Fibroblast of skin of back (primary cell): ENCODE measurements at places on chromosomes 11 and 22.
A peak's percentile ranks its signal among the peaks of the same experiment; 100 is the strongest.

- no peak for DNase-seq
Measured at GRCh38 chr11:33478111-33478573, 221.0 kb downstream of the HIPK3 start.

GRCh38 chr22:39216143-39216490 lies 28.7 kb downstream of the PDGFB start:
- DNase-seq = no peak

GRCh38 chr22:17103351-17103750 lies 17.8 kb downstream of the TMEM121B start:
- DNase-seq = no peak

GRCh38 chr11:28702871-28703270 lies 594.7 kb downstream of the METTL15 start:
- no peak for DNase-seq

DNA sequence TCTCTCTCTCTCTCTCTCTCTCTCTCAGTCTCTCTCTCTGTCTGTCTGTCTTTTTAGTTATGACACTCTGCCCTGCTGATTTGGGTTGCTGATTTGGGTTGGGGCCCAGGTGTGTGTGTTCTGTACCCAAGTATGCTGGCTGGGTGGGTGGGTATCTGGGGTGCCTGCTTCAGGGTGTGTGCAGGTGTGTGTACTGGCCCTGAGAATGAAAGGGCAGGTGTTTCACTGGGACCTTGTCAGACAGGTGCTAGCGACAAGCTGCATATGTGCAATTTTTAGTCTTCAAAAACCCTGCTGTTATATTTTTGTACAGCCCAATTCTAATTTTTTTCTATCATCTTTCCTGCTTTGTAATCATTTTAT lies 943 bp downstream of the CSF2RB start:
- no peak for DNase-seq

DNA sequence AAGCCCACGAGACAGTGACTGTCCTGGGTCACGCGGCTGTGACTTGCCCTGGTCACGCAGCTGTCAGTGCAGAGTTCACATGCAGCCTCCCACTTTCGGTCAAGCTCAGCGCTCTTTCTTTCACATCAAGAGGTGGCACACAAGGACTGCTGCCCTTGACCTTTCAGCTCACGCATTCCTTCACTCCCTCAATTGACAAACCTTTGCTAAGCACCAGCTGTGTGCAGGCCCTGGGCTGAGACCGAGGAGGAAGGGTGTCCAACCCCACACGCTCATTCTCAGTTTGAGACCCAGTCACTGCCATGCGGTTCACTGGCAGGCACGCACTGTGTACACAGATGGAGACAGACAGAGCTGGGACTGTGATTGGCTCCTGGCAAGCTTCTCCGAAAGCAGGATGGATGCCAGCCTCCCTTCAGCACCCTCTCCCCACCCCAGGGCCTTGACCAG lies 70.3 kb downstream of the SCUBE1 start:
- no peak for DNase-seq

- peak; percentile 45 for DNase-seq
Measured at GRCh38 chr22:45163099-45163450, 650 bp upstream of the NUP50 start.

DNA sequence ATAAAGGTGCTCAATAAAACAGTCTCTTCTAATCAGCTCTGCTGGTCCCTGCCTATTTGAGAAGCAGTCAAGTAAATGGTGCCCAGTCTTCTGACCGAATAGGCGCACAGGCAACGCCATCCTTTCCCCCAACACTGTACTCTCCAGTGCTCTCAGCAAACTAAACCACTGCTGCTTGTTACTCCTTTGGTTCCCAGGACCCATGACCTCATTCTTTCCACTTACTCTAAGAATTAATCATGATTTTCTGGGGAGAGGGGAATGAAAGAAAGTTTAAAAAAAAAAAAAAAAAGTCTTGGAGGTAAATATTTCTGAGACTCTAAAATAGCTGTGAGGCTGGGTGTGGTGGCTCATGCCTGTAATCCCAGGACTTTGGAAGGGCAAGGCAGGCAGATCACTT lies 63.7 kb downstream of the SGSM3 start:
- peak; percentile 62 for DNase-seq

GRCh38 chr11:65224930-65225278 lies 36.9 kb upstream of the POLA2 start:
- DNase-seq = peak; percentile 68

GRCh38 chr22:38309614-38310517 lies 7.4 kb downstream of the CSNK1E start:
- no peak for DNase-seq

- DNase-seq = no peak
Measured at GRCh38 chr11:74086242-74086884, 77.5 kb upstream of the UCP3 start.

DNA sequence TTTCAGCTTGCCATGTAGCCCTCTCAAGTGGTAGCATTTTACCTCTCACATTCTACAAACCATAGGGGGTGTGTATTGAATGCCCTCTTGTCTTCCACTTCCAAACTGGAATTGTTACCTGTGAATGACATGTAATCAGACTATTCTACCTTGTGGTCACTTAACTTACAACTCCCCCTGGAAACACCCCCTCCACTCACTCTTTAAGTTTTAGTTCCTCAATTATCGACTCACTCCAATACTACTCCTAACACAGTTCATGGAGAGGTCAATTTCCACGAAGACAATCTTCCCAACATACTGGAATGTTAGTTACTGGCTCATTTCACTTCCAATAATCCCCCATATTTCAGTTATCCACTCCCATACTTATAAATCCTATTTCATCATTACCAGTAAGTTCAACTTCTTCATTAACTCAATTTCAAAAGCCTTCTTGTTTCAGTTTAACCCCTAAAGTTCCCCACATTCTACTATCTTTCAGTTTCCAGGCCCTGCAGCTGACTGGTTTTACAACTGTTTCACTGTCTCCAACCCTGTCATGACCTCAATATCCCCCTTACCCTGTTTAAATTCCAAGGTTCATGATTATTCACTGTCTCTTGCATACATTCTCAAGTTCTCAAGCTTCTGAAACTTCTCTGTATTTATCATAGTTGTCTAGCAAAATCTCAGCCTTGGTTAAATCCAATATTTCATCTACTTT lies 92.5 kb downstream of the C11orf87 start:
- DNase-seq = no peak

DNA sequence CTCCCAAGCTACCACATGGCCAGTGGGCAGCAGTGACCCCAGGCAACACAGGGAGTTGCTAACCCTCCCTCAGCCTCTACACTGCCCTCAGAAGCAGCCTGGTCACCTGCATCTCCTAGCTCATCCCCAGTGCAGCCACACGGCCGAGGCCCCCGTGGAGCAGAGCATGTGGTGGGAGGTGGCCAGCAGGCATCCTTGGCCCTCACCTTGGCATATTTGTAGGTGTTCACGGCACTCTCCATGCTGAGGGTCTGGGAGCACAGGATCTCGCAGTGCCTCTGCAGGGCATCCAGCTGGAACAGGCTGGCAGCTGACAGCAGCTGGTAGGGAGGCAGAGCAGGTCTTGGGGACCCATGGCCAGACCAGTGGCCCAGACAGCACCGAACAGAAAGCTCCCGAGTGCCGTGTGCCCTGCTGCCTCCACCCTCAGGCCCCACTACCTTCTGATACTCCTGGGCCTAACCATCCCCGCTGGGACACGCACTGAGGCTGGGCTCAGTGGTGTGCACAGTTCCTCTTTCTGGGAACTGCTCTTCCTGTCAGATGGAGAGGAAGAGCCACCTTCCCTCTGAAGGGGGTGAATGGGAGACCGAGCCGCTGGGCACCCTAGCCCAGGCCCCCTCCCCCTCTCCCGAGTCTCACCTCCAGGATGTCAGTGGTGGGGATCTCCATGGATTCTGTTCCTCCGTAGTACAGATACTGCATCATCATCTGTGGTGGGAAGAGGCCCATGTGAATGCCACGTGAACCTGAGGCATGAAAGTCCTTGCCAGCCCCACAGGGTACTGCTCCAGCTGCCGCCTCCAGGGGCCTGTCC lies 48.8 kb downstream of the NAT10 start:
- DNase-seq = no peak

DNA sequence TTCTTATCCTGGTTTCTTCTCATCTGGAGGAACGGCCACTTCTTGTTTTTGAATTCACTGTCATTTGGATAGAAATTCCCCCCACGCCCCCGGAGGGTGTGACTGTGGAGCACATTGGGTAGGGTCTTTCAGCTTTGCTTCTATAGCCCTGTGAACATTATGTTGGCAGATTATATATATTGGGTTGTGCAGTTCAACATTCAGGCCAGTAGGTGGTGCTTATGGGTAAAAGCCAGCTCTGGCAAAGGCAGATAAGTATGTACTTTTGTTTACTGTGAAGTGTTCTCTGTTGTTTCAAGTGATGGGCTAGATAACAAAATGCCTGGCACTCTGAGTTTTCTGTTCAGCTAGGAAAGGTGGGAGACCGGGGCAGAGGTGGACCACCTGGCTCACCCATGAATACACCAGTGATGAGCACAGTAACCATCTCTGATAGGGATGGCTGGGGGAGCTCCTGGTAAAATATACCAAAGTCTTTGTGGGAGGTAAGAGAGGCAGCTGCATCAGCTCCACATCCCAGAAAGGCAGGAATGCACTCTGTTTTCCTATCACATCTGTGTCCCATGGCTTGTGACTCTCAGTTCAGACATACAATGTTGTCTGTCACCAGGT lies 1348.2 kb upstream of the RAG2 start:
- peak; percentile 40 for DNase-seq

- peak; percentile 33 for DNase-seq
Measured at GRCh38 chr11:3345736-3346135, 33.2 kb downstream of the ZNF195 start.

DNA sequence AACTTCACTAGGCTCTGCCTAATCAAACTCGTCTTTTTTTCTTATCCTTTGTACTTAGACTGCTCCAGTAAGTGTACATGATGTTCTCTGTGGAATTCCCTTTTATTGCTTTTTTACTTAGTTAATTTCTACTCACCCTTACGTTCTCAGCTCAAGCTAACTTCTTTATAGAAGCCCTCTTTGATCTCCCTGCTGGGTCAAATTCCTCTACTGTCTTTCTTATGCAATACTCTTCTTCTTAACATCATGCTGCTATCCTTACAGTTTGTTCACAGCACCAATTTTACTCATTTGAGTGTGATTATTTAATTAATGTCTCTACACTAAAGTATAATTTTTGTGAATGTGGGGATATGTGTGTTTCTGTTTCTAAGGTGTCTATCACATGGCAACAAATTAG lies 498.3 kb downstream of the CNTN5 start:
- DNase-seq = no peak

- peak; percentile 80 for DNase-seq
Measured at GRCh38 chr11:130634961-130635473, 186.6 kb downstream of the ADAMTS15 start.

GRCh38 chr22:17913801-17914347 lies 110.5 kb downstream of the MICAL3 start:
- no peak for DNase-seq

DNA sequence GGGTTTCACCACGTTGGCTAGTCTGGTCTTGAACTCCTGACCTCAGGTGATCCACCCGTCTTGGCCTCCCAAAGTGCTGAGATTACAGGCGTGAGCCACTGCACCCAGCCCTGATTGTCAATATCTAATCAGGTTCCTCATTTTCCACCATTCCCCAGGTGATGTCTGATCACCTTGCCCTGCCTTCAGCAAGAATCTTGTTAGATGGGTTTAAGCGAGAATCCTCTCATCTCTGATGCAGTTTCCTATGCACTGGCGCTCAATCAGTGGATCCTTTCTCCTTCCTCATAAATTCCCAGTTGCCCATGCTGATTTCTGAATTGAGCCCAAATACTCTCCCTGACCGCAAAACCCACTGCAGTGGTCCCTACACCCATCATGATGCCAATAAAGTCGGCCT lies 664 bp upstream of the ZC3H7B start:
- no peak for DNase-seq

- DNase-seq = peak; percentile 0
Measured at GRCh38 chr11:104583857-104584256, 314.4 kb downstream of the CASP12 start.

DNA sequence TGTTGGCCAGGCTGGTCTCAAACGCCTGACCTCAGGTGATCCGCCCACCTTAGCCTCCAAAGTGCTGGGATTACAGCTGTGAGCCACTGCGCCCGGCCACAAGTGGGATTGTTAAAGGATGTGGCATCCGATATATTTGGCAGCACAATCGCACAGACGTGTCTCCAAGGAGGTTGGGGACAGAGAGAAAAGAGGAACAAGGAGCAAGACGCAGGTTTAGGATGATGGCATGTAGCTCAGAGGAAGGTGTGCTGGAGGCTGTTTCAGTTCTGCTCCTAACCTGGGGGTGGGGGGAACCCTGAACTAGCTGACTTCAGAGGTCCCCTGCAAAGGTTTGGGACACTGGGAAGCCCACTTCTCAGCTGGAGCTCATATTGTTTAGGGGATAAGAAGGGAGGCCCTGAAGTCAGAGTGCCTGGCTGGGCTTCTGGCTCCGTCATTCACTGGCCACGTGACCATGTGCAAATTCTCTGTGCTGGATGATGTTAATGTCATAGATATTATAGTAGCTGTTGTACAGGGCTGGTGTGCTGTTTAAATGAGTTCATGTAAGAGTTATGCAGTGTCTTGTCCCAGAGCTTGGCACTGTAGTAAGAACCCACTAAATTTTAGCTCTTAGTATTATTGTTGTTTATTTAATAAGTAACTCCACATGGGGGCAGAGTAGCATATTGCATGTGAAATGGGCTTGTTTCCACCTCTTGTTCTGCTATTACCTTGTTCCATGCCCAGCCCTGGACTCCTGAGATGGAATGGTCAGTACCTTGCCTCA lies 129.7 kb downstream of the ST3GAL4 start:
- DNase-seq = peak; percentile 64

GRCh38 chr22:49747130-49747529 lies 80.5 kb downstream of the BRD1 start:
- DNase-seq = no peak
